ENCODE measurements at places on chromosomes 2 and 18.

DNA sequence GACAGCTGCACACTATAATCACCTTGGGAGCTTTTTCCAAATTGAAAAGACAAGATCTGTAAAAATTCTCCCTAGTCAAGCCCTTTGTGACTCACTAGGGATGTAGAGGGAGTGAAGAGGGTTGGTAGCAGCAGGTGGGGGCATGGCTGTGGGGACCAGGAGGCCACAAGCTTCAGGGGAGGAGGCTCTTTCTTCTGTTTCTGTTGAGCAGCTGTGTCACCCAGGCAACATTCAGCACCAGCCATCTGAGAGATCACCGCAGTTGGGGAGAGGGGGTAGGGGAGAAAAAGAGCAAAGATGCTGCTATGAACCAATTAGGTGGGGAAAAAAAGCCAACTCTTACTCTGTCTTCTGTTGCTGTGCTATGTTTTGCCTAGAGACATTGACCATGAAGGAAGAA, 352.3 kb upstream of the MEIS1 start:
- DNase-seq, result no peak

- no peak for DNase-seq
Observed at GRCh38 chr2:134127496-134127895, 126.4 kb upstream of the MGAT5 start.

DNA sequence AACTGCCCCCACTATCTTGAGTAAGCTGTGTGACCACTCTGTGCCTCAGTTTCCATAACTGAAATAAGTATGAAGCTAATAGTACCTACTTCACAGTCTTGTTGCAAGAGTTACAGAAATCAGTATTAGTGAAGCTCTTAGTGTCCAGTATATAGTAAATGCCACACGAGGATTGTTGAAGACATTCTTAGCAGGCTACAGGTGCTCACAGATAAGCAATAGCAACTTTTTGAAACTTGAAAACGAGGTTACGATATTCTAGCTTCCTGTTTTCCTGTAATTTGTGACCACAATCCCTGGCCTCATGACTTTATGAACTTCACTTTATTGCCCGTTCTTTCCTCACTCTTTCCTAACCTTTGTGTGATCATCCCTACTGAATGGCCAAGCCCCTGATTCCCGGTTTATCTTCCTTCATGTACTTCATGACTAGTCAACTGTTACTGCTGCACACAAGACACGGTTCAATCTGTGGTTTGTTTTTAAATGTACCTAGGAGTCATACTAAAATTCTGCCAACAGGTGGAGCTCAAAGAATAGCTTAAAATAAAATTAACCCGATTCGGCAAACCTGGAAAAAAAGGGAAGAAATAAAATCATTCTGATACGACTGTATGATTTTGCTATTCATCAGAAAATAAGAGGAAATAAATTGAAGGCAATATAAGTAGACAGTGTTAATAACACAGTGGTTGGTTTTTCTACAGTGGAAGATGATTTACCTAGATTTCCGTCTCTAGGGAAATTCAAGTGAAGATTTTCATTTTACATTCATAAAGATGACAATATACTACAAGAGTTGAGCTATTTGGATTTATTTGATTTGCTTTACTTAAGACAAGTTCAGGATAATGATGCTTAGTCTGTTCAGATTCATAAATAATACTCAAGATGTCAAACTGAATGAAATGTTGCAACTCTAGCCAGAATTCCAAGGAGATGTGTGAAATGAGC, 38.1 kb upstream of the STAT1 start:
- peak; percentile 25 for DNase-seq

DNA sequence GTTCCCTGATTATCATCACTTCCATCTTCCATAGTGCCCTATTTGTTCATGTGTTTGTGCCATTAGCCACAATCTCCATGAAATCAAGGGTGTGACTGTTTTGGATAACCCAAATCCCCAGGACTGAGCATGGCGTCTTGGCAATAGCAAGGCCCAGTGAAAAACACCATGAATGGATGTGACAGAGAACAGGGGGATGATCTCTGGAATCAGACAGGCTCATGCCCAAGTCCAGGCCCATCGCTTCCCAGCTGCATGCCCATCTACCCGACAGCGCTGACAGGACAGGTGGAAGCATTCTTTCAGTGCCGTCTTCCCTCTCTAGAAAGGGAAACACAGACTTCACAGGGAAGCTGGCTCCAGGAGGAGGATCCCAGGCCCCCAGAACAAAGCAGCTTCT, 50.0 kb downstream of the HDLBP start:
- DNase-seq, result no peak

DNA sequence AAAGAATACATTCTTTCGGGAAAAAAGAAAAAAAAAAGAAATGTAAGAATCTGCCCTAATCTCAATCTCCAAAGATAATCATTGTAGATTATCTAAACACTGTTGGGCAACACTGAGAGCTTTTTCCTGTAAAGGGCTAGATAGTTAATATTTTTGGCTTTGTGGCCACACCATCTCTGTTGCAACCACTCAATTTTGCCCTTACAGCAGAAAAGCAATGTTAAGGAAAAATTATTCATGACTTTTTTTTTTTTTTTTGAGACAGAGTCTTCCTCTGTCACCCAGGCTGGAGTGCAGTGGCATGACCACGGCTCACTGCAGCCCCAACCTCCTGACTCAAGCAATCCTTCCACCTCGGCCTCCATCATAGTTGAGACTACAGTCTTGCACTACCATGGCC, 17.3 kb upstream of the FZD5 start:
- no peak for DNase-seq

GRCh38 chr2:158658396-158658795, 136.7 kb upstream of the DAPL1 start:
- no peak for DNase-seq

GRCh38 chr18:59006461-59007067, 133.1 kb upstream of the SEC11C start:
- no peak for DNase-seq

DNA sequence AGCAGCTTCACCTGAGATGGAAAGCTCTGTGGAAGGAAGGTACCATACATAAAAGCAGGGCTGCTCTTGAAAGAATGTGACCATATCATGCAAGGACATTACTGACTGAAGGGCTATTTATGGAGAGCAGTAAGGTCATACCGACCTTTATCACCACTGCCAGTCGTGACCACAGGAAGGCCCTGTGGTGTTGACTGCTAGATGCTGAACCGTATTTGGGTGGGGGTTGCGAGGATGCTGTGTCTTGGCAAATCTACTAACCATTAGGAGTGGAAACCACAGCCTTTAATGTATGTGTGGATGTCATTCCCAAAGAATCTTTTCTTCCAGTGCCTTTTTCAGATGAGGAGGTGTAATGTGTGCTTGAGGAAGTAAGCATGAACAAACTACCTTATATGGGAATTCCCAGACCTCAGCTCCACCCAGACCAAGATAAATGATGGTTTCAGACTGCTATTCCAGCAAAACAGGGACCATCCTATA, 60.8 kb downstream of the LIMS1 start:
- DNase-seq, result no peak

- no peak for DNase-seq
Observed at GRCh38 chr2:158998551-158999248, 30.3 kb downstream of the TANC1 start.

DNA sequence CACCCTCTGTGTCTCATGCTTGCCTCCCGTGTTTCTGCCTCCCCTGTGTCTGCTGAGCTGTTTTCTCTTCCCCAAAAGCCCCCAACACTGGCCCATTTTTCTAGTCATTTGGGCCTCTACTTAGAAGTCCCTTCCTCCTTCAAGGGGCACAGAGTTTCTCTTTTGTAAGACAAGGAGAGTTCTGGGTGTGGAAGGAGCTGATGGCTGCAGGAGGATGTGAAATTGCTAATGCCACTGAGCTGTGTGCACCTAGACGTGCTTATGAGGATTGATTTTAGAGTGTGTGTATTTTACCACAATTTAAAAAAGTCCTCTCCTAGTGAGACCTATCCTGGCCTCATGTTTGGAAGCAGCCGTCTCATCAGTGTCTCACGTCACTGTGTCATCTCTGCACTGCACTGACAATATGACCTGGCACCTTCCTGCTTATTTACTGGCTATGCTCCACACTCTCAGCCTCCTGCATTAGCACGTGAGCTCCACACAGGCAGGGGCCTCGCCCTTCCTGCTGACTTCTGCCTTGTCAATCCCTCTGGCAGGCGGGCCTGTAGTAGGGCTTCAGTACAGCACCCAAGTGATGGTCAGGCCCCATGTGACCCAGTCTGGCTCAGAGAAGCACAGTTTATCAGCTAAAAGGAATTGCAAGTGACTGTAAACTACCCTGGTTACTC, 8.0 kb upstream of the MBP start:
- DNase-seq, result peak; percentile 69

- no peak for DNase-seq
Observed at GRCh38 chr2:42721898-42722297, 42.0 kb downstream of the OXER1 start.

GRCh38 chr2:101817481-101817880, 120.0 kb downstream of the MAP4K4 start:
- DNase-seq, result no peak

DNA sequence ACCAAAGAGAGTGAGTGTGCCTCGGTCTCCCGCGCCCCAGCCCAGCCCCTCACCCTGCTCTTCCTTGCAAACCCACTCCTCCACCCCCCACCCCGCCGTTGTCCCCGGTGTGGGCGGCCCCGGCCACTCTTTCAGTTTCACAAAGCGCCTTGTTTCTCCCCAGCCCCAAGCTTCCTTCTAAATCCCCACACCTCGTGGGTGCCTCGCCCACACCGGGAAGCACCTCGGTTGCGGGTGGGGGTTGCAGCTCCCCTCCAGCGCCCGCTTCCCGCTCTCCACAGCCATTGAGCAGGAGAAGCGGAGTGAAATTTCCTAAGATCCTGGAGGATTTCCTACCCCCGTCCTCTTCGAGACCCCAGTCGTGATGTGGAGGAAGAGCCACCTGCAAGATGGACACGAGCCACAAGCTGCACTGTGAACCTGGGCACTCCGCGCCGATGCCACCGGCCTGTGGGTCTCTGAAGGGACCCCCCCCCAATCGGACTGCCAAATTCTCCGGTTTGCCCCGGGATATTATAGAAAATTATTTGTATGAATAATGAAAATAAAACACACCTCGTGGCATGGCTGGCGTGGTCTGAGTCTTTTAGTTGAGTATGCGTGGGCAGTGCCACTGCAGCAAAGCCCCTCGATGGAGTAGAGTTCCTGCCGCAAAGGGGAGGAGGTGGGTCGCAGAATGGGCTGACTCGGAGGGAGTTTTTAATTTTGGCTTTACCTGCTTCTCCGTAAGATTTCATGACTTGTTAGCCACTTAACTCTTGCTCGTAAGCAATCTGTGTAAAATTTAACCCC, 848 bp downstream of the TMSB10 start:
- no peak for DNase-seq

DNA sequence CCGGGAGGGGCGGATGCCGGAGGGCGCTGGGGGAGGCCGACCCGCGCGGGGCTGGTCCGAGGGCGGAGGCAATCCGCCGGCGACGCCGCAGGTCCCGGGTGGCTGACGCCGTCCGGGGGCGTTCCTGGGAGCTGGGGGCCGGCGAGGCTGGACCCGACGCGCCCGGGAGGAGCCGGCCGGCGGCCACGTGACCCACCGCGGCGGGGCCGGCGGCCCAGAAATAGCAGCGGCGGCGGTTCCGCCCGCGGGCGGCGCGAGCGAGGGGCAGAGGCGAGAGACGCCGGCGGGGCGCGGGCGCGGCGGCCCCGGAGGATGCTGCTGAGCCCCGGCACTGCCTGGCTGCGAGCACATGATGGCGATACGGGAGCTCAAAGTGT, at the start of gene RAB31:
RAB31 (plus strand) TSS at position 245 of the 377 bp plus-strand sequence; CDS start at position 350, 105 bp downstream.
- DNase-seq, result no peak

DNA sequence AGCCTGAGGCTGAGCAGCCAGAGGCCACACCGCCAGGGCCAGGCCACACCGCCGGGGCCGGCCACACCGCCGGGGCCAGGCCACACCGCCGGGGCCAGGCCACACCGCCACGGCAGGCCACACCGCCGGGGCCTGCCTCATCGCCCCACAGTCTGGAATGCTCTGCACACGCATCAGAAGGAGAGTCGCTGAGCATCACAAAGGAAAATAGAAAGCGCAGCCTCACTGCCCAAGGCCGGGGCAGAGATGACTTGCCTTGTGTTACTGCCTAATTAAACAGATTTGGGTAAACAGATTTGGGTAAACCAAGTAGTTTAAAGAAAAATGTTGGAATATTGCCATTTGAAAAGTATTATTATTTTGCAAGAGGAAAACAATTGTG, 10.4 kb upstream of the NFATC1 start:
- no peak for DNase-seq

GRCh38 chr2:71667256-71668182, 214.2 kb downstream of the DYSF start:
- no peak for DNase-seq

DNA sequence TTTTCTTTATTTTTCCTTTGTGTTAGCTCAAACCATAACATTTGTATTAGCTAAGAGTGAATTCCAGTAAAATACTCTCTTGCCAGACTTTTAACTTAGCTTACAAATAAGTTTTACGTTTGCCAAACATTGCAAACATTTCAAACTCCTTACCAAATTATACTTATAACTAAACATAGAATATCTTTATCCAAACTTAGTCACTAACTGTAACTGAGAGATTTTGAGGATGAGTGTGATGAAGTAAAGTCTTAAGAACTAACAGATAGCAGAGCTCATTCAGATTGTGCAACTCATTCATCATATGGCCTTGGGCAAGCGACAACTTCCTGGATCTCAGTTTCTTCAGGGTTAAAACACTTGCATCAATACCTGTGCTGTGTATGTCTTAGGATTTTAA, 533.7 kb downstream of the TDRD15 start:
- no peak for DNase-seq

DNA sequence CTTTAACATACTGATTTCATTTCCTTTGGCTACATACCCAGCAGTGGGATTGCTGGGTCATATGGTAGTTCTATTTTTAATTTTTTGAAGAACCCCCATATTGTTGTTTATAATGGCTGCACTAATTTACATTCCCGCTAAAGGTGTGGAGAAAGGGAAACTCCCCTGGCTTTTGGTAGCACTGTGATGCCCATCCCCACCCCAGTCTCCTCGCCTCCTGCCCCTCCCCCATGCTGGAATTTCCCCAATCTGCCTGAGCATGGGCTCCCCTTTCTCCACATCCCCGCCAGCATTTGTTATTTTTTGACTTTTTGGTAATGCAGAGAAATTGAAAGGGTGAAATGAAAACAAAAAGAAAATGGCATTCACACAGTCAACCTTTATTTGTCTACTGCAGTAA, 30.0 kb upstream of the SULT1C4 start:
- no peak for DNase-seq

GRCh38 chr2:169716238-169716886, 17.3 kb upstream of the KLHL23 start:
- peak; percentile 49 for DNase-seq

Measured in hematopoietic multipotent progenitor cell treated with erythropoietin and hydrocortisone succinate and interleukin-3 and kit ligand, for 15 days (in vitro differentiated cells).